ENCODE measurements at places on chromosomes 12 and 14. TPM values are rescaled to one million over a fixed set of nuclear protein-coding genes. Genes with fewer than 3 reads are reported as not detected.

Gene KRT79
- total RNA-seq: not detected

Gene PRPH
- not detected for total RNA-seq

Gene IGF1
- total RNA-seq: not detected

- H3K36me3 ChIP-seq: no peaks in the 10 kb centered on the region
- no peak overlapping the region for H3K27ac ChIP-seq
- no peak for DNase-seq
- H3K27me3 ChIP-seq: no peaks in the 10 kb centered on the region
Measured at GRCh38 chr14:68673464-68673863, 119.4 kb downstream of the ZFP36L1 start.

Gene CIDEB
- 16.7 TPM for total RNA-seq

Gene BEGAIN
- 1.8 TPM for total RNA-seq

Data from naive thymus-derived CD4-positive, alpha-beta T cell (primary cell).